ENCODE measurements at places on chromosomes 3 and 15.

DNA sequence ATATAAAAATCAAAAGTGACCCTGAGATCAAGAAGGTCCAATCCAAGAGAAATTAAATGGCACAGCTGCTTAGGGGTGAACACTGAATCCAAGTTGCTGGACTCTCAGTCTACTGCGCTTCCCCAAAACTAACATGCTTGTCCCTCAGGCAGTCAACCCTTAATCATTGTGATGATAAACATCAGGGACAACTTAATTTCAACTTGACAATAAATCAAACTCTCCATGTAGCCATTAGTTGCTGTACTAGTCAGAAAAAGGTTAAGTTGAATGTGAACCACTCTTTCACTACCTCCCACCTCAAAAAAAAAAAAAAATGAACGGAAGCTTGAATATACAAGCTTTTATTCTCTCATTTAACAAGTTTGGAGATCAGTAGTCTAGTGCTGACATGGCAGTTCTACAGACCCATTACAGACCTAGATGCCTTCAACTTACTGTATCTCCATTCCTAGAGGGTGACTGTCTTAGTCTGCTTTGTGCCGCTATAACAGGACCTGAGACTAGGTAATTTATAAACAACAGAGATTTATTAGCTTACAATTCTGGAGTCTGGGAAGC lies 185.7 kb downstream of the FHIT start:
- no peak for DNase-seq

DNA sequence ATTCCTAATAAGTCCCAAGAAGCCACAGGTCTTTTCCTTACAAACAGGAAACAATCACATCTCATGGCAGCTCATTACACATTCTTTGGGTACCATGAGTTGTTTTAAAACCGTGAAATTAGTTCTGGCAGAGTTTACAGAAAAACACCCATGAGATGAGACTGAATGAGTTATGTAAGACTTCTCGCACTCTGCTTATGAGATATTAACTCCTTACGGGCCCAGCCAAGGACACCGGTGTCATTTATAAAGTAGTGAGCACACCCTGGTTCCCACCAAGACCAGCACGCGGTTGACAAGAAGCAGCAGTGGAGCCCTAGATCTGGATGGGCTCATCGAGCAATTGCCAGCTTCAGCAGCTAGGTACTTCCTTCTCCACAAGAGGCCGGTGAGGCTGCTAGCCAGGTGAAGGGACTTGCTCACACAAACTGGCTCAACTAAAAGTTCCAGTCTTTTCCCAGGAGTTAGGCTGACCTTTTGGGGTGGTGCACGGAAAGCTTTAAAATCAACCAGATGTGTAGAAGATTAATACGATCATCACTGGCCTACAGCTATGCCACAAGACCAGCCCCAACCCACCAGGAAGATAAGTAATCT lies 318.6 kb upstream of the ICE2 start:
- DNase-seq = no peak

- DNase-seq = no peak
Observed at GRCh38 chr3:74403307-74403706, 211.2 kb downstream of the CNTN3 start.

GRCh38 chr15:58966698-58967097 lies 20.8 kb upstream of the RNF111 start:
- no peak for DNase-seq

DNA sequence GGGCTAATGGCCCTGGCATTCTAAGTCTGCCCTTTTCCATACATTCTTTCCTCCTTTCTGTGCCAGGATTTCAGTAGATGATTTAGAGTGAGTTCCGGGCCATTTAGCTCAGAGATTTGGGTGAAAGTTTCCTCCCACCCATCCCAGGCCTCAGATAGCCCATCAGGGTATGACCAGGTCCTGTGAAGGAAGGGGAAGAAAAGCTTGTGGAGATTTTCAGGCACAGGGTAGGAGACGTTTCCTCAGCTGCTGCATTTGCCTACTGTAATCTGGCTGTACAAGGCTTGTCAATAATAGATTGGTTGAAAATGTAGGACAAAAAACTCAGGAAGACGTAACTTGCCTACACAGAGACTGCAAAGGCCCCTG lies 63.2 kb upstream of the BCL6 start:
- no peak for DNase-seq

GRCh38 chr3:141051443-141052200 lies 475 bp downstream of the SPSB4 start:
- DNase-seq = no peak

GRCh38 chr3:18349197-18349798 lies 75.8 kb downstream of the SATB1 start:
- DNase-seq = no peak

- DNase-seq = no peak
Observed at GRCh38 chr3:183572935-183573334, 17.4 kb upstream of the KLHL6 start.

DNA sequence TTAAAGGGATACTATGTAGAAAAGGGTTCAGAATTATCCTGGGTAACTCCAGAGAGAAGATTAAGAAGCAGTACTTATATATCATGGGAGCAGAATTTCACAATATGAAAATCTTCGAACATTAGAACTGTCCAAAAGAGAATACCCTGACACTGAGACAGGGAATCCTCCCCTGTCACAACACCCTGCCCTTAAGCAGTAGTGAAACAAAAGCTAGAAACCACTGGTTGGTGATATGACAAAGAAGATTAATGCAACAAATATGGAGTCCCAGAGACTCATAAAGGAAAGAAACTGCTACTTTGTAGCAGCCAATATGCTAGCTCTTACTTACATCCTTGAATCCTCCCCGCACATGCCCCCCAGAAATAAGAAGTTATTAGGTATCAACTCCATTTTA lies 18.5 kb downstream of the MIX23 start:
- no peak for DNase-seq

GRCh38 chr3:180947761-180948390 lies 35.4 kb downstream of the FXR1 start:
- DNase-seq = no peak

DNA sequence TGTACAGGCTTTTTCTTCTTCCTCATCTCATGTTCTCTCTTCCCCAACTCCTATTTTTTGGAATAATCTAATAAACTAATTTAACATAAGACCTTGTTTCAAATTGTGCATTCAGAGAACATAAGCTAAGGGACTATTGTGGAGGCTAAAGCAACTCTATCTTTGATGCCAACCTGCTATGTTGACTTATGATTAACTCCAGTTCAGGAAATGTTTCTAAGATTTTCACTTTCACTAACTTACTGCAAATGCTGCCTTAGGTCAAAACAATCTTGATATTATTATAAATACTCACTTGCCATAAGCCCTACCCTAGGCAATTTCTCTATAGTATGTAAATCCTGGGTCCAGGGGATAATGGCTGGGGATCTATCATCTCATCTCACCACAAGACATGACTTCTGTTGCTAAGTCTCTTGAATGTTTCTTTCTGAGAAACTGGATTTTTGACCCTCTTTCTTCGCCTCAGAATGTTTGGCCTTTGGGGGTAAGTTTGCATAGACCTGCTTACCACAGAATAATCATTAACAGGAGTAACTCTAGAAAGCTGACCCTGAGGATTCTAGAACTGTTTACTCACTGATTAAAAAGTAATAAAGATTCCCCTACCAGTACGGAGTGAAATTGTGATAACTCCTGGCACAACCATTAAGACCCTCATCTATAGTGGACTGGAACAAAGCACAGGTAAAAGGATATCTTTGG lies 768.1 kb downstream of the GBE1 start:
- DNase-seq = no peak

- no peak for DNase-seq
Observed at GRCh38 chr3:139430493-139430892, 41.0 kb upstream of the COPB2 start.

GRCh38 chr3:94311651-94312050 lies 248.8 kb downstream of the NSUN3 start:
- DNase-seq = no peak
